ENCODE measurements at places on chromosomes 13 and 19. TPM values are rescaled to one million over a fixed set of nuclear protein-coding genes. Genes with fewer than 3 reads are reported as not detected.

DNA sequence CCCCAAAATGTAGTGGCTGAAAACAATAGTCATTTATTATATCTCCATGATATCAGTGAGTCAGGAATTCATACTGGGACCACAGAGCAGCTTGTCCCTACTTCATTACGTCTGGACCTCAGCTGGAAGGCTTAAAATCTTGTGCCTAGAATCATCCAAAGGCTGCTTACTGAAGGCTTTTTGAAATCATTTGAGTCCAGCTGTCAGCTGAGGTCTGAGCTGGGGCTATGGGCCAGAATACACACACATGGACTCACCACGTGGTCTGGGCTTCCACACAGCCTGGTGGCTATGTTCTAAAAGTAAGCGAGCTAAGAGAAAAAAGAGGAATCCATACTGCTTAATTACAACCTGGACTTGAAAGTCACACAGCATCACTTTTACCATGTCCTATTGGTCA lies 209.2 kb downstream of the KCTD12 start:
- no peak for DNase-seq

DNA sequence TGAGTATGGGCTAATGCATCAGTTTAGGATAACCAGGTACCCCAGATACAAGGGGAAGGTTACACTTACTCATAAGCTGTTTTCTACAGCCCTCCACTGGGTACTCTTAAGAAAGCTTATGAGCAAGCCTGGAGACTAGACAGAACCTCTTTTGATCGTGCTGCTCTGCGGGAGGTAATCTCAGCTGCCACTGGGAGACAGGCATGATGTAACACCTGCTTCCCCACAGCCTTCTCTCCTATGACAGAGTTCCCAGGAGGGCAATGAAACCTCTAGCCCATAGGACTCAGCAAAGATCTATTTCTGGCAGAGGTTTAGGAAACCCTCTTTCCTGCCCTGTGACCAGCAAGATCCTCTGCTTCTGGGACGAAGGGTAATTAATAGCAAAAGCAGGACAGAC lies 65.6 kb downstream of the WASF3 start:
- DNase-seq: no peak

The MAST3 gene
- polyA plus RNA-seq: 6.3 TPM

DNA sequence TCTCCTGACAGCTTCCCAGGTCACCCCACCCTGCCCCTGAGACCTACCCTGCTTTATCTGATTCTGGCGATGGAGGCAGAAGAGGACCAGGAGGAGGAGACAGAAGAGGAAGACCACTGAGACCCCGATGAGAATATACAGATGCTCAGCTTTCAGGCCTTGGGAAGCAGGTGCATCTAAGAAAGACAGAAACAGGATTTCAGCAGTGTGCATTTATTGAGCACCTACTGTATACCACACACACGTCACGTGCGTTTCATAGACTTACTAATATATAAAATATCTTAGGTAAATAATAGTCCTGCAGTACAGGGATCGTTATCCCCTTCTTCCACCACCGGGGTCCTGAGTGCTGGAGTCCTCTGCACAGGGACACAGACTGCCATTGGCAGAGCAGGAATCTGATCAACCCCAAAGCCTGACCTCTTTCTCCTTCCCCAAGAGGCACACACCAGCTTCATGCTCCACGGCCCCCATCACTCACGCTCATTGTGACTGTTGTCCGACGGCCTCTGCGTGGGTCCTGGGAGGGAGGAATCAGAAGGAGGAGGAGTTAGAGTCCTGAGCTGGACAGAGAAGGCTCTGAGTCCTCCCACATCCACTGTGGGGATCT lies 8.2 kb downstream of the LAIR1 start:
- DNase-seq: no peak

- DNase-seq: no peak
Measured at GRCh38 chr13:25585000-25585399, 213.2 kb downstream of the ATP8A2 start.

GRCh38 chr19:7529246-7529600 lies 6.3 kb upstream of the PNPLA6 start:
- DNase-seq: no peak

The ZNF486 gene
- 23.6 TPM for polyA plus RNA-seq

DNA sequence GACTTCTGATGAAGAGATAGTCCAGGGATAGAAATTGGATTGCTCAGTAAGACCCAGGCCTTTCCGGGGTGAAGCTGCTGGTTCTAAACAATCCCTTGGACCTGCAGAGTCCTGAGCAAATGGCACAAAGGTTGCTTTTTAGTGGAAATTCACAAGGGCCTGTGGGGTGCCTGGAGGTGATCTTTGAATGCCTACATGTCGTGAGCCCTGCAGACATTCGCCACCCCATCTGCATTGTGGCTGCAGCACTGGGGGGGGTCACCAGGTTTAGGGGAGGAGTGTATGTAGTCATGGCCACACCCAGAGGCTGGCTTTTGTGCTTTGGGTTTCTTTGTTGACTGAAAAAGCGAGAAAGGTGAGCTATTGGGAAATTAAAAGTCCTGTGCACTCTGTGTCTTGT lies 41.4 kb downstream of the SLC7A9 start:
- DNase-seq: no peak

All from left kidney (tissue), 8 donors.